ENCODE measurements at places on chromosomes 3 and 15.

- DNase-seq, result no peak
These were observed 371.3 kb downstream of the CADM2 start for GRCh38 chr3:85330071-85330470.

GRCh38 chr15:22253676-22254408, 173.5 kb downstream of the OR4M2 start:
- DNase-seq, result no peak

- DNase-seq, result no peak
These were observed 53.9 kb upstream of the ACKR4 start for GRCh38 chr3:132543011-132543739.

DNA sequence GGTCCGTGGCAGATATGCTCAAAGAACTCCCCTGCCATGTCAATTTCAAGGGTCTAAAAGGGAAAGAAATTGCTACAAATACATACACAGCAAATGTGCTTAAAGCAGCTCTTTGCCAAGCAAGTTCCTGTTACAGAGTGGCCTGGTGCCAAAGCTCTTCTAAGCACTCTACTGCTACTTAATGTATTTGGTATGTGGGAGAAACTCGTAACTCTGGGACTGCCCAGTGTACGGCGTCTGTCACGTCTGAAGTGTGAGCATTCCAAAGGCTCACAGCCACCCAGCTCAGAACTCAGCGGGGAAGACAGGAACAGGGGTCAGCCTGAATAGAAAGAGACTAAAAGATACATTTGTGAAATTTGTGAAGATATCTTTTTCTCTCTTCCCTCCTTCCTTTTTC, 54.6 kb downstream of the RBMS3 start:
- DNase-seq, result peak; percentile 1

DNA sequence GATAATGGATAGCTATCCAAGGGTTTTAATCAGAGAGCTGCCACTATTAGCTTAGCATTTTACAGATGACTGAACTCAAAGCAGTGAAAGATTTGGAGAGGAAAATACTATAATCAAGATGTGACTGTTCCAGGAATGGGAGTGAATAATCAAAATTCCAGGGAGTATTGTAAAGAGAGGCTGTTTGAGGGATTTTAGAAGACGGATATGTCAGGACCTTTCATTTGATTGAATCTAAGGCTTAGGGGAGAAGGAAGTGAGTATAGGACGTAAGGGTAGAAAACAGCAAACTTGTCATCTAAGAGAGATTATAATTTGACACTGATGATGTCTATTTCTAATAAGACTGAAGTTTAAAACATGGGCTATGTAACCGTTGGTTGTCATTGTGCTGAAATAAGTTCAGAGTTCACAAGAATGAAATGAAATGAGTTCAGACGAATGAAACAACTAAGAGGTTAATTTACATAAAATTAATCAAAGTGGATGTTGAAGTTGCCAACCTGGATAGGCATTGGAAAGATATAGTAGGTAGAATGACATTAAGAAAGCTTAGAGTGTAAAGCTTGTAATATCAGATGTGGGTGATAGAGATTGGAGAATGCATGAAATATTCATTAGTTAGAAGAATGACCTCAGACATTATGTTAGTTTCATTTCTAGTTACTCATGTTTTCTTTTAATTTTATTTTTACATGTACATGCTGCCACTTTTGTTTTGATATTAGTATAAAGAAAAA, 842.8 kb downstream of the SI start:
- no peak for DNase-seq

DNA sequence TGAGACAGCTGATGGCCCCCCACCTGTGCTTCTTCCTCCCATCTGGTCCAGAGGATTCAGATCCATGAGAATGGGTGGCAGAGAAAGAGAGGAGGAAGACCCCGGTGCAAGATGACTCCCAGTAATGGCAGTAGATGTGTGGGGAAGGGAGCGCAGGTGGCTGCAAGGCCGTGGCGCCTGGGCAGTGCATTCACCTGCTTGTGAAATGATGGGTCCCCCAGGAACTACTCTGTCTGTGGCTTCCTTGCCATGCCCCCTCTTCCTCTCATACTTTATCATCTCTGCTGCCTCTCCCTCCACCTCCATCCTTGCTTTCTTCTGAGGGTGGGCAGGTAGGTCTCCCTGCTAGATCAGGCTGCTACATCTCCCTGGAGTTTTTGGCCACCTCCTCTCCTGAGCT, 23.3 kb downstream of the ZNF710 start:
- DNase-seq, result no peak

- no peak for DNase-seq
These were observed 11.9 kb downstream of the GTPBP8 start for GRCh38 chr3:113002679-113003078.

DNA sequence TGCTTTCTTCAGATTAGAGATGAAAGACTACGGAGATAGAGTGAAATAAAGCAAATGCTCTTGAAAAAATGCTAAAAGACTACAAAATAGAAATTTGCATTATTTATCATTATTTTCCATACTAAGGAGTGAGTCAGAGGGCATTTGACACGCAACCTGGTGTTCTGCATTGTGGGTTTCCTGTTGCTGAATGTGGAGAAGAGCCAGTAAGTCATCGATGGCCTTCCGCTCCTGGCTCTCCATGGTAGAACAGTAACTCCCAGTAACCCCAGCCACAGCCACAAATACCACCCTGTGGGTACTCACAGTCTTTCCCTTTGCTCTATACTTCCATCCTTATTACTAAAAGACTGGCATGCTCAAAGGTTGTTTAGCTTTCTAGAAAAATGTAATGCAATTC, 61.5 kb downstream of the CGGBP1 start:
- no peak for DNase-seq

DNA sequence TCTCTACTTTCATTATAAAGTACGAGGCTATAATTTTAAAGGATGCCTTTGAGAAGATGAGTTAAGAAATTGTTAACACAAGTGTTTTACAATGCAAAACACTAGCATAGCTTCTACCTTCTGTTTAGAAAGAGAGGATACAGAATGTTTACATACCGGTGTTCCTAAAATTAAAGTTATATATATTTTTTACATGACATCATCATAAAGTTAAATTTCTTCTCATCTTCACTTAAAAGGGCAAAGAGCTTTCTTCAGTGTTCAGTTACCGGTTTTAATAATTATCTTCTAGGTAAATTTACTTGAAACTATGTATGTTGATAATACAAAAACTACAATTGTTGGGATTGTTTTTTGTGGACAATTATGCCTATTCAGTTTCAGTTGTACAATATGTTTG, 32.7 kb upstream of the TM2D3 start:
- DNase-seq, result no peak

- no peak for DNase-seq
These were observed 49.4 kb downstream of the GRK7 start for GRCh38 chr3:141812586-141812985.

DNA sequence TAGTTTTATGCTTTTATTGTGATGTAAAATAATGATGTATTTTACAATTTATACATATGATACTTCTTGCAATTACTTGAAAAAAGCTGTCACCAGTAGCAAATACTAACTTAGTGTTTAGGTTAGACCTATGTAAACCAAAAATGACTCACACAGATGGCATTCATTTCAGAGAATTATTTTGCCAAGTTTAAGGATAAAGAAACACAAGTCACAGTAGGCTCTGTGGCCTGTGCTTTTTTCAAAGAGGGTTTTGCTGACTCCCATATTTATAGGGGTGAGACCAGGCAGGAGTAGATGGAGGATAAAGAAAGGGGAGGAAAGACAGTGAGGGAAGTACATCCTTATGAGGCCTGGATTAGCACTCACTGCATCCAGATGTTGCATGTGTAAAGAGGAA, 356.6 kb upstream of the NPAP1 start:
- DNase-seq, result no peak

- DNase-seq, result no peak
These were observed 37.7 kb downstream of the MEGF11 start for GRCh38 chr15:66215811-66216210.

Measured in NCI-H187 treated with DMSO at 0.1 percent for 48 hours (cell line).